Astrocyte of the hippocampus (primary cell): ENCODE measurements at places on chromosomes 1 and 21.

- DNase-seq = peak; percentile 88
Observed at GRCh38 chr1:244964112-244964971, 100.0 kb upstream of the HNRNPU start.

DNA sequence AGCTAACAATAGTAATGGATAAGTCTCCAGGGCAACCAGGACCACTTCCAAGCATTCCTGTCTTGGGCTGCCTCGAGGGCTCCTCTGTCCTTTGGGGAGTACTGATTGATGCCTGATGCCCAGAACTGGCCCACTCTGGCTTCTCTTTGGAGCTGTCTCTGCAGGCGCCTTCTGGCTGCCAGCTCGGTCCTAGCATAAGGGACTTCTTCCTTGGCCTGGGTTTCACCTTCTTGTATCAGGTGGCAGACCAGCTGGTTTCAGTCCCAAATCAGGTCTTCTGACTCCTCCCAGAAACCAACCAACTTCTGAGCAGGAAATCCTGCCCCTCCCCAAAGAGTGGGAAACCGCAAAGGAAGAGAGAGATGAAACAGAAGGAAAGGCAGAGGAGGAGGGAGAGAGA is 10.6 kb downstream of the G0S2 start:
- no peak for DNase-seq

DNA sequence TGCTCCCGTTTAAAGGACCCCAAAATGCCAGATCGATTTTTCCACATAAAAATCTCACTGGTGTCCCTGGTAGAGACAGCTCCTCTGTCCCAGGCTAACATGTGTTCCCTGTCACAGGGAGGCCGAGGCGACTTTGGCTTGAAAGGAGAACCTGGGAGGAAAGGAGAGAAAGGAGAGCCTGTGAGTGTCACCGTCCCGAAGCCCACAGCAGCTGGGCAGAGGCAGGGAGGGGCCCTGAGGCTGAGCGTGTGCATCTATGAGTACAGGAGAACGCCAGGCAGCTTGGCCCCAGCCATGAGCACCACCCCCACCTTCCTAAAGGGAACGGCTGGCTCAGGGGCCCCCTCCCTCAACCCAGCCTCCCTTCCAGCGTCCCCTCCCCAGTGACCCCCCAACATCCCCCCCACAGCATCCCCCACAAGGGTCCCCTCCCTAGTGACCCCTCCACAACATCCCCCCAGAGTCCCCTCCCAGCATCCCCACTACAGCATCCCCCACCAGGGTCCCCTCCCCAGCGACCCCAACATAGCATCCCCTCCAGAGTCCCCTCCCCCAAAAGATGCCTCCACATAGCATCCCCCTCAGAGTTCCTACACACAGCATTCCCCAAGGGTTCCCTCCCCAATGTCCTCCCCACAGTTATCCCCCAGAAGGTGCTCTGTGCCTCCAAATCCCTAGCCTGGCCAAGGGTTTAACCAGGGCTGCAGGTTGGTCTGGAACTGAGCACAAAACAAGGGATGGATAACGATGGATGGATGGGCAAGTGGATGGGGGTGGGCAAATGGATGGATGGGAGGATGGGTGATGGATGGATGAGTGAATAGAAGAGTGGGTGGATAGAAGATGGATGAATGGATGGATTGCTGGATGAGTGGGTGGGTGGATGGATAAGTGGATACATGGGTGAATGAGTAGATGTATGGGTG is 25.1 kb downstream of the COL6A2 start:
- DNase-seq = no peak

- no peak for DNase-seq
Observed at GRCh38 chr21:29163341-29164115, 33.1 kb downstream of the MAP3K7CL start.

- peak; percentile 52 for DNase-seq
Observed at GRCh38 chr1:85315789-85316188, 39.4 kb upstream of the BCL10 start.

DNA sequence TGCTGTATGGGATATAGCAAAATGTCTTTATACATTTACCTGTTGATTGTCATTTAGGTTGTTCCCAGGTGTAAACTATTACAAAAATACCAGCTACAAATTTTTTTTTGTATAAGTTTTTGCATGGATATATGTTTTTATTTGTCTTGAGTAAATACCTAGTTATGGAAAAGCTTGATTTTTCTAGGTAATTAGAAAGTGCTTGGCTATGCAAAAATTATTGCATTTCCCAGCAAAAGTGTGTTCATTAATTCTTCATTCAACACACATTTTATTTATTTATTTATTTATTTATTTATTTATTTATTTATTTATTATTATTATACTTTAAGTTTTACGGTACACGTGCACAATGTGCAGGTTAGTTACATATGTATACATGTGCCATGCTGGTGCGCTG is 22.1 kb downstream of the PDE4B start:
- no peak for DNase-seq

- DNase-seq = no peak
Observed at GRCh38 chr1:227942021-227942715, 5.6 kb downstream of the WNT9A start.

DNA sequence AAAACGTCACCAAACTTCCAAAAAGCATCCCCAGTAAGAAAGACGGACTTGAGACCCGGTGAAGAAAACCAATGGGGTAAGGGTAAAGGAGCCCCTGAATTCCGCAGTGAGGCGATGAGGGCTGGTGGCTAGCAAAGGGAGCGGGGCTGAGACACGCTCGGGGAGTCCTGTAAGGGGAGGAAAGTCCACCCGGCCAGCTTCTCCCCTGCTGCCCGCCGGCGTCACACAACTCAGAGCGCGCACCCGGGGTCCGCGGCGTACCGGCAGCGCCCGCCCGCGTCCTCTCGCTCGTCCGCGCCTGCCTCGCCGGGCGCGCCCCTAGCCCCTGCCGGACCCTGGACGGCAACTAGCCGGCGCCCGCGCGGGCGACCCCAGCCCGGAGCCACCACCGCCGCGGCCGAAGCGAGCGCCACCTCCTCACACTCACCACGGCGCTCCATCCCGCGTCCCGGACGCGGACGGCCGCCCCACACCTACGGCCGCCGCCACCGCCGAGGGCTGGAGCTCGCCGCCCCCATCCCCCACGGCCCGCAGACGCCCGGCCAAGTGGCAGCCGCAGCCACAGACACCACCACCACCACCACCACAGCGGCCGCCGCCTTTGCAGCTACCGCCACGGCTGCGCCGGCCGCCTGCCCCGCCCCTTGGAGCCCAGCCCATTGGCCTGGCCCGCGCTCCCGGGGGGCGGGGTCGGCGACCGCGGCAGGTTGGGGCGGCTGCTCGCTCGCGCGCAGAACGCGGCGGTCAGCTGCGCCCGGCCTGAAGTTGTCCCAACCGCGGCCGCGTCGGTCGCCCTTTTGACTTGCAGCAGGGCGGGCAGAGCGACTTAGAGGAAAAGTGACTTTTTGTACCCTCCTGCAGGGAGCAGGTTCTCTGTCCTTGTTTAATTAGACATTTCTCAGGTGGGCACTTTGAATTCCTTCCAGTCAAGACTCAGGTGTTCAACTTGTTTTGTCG is 10.0 kb upstream of the ARHGAP29 start:
- peak; percentile 88 for DNase-seq

DNA sequence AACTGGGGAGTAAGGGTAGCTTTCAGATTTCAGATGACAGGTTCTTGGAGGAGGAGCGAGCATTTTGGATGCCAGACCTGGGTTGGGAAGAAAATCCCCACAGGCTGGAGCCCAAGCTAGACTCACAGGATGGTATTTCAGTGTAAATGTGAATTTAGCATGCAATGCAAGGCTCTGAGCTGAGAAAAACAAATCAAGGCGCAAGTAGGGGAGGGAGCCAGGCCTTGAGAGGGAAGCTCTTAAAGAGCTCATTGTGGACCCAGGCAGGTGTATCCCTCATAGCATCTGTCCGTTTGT is 386.1 kb downstream of the MATN1 start:
- no peak for DNase-seq

DNA sequence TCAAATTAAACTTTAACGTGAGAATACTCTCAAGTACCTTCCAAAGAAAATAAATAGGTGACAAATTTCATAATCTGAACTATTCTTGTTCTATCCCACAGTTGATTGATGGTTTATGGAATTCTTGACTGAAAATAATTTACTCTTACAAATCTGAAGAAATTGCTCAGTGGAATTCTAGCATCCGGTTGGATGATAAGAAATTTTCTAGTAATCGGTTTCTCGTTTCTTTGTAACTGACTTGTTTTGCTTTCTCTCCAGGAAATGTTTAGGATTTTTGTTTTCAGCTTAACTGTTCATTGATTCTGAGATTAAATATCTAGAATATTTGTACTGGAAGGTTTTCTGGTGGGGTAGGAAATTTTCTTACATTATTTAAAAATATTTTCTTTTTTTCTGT is 558.9 kb upstream of the ADAMTS5 start:
- DNase-seq = no peak

DNA sequence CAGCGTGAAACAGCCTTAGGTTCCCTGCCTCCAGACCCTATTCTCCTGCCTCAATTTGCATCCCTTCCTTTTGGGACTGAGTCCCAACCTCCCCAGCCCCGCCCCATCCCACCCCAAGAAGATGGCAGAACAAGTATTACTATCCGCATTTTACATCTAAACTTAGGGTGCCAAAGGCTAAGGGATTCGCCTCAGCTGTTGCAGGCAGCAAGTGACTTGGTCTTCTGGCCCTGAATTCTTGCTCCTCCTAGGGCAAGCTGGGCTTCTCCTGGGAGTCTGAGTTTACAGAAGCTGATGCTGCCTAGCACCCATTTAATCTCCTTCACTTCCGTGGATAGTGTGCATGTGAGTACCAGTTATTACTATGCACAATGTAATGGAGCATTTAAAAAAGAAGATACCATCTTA is 161.3 kb upstream of the NR5A2 start:
- DNase-seq = no peak

- DNase-seq = no peak
Observed at GRCh38 chr1:241810769-241811405, 37.1 kb upstream of the EXO1 start.

DNA sequence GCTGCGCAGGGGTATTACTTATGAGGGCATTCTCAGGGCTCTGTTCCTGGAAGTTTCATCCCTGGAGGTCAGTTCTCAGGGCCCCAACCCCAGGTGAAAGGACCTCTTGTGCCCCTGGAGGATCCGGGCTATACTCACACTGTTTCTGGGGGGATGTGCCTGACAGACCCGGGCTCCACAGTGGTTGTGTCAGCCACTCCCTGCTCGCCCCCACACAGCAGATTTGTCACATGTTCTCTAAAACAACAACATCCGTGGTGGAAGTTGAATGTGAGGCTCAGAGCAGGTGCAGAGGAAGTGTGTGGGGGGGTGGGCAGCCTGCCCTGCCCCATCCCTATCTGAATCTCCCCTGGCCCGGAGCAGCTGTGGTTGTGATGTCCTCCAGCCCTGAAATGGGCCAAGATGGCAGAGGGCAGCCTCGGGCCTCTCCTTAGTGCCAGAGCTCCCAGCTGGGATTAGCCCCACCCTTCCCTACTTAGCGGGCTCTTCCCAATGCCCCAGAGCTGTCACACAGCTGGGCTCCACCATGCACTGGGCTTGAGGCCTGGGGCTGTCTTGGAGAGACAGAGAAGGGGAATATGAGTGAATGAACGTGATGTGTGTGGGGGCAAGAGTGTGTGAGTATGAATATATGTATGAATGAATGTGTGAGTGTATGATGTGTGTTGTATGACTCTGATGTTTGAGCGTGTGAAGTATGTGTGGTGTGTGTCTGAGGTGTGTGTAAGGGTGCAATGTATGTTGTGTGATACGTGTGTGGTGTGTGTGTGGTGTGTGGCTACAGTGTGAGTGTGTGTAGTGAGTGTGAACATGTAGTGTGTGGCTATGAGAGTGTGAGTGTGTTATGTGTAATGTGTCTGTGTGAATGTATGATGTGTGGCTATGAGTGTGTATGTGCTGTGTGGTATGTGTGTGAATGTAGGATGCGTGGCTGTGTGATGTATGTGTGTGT is 1.5 kb upstream of the FCMR start:
- no peak for DNase-seq

DNA sequence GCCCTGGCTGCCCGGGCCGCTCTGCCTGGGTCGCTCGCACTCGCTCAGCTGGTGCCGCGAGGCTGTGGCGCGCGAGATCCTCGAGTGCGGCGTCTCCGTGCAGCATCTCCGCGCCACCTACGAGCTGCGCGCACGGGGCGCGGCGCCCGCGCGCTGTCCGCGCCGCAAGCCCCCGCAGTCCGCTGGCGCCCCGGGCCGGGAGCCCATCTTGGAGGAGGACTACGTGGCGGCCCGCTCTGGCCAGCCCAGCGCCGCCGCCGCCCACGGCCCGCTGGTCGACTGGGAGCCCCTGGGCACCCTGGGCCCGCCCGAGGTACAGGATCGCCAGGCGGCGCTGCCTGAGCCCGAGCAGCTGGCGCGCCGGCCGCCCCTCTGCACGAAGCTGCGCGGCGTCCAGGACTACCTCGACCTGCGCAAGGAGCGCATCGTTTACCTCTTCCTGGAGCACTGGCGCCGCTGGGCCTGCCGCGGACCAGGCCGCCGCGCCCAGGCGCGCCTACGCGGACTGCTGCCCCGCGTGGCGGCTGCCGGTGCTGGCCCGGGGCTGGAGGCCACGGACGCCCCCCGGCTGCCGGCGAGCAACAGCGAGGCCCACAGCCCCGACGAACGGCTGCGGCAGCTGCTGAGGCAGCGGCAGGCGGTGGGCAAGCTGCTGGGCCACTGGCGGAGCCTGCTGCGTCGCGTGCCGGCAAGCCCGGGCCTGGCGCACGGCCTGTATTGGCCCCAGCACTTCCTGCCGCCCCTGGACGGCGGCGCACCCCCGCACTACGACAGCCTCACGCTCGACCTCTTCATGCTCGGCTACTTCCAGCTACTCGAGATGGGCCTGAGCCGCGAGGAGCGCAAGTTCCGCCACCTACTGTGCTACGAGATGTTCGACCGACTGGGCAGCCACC is 10.9 kb downstream of the TNFRSF25 start:
- DNase-seq = peak; percentile 57

DNA sequence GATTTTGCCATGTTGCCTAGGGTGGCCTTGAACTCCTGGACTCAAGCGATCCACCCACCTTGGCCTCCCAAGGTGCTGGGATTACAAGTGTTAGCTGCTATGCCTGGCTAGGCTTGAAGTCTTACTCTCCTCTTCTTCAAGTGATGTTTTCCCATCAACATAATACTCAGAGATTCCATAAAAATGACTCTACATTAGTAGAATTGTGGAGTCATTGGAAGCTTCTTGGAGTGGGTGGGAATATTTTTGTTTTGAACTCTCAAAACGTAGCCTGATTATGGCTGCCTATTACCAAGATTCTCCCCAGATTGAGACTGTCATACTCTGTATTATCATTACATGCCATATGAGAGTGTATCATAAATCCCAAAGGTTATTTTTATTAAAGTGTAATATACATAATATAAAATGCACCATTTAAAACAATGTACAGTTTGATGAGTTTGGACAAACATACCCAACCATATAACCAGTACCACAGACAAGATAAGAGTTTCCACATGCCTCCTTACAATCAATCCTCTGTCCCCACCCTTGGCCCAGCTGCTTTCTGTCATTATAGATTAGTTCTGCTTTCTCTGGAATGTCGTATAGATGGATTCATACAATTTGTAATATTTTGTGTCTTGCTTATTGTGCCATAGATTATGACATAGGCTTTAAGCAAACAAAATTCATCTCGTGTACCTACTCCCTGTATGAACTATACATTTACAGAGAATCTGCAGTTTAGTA is 8.0 kb upstream of the DNM3 start:
- DNase-seq = peak; percentile 6
